ENCODE measurements at places on chromosomes 7 and 10.

DNA sequence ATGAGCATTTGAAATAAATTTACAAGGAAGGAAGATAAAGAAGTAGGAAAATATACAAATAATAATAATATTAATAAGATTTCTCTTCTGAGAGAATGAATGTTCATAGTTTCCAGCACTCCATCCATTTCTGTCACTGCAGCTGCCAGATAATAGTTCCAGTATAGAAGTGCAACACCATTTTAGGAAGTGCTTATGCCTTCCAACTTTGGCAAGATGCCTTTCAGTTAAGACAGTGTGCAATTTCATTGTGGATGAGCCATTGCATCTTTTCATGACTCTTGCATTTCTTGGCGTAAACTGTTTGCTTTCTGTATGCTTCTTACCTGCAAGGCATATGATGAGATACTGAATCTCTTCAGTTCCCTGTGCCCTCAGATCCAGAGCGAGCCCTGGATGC, 185.0 kb downstream of the PDE1C start:
- DNase-seq = no peak

DNA sequence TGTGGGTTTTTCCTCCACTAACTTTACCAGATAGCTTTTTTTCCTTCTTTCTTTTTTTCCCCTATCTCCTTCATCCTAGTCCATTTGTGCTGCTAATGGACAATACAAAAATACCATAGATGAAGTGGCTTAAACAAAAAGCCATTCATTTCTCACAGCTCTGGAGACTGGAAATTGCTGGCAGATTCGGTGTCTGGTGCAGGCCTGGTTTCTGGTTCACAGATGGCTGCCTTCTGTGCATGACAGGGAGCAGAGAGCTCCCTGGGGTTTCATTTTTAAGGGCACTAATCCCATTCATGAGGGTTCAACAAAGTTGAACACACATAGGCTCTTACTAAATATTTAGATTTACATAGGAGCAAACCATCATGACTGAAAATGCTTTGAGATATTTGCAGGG, 467.4 kb downstream of the TYW1 start:
- DNase-seq = no peak

GRCh38 chr7:38518541-38518940, 112.6 kb downstream of the AMPH start:
- DNase-seq = no peak

DNA sequence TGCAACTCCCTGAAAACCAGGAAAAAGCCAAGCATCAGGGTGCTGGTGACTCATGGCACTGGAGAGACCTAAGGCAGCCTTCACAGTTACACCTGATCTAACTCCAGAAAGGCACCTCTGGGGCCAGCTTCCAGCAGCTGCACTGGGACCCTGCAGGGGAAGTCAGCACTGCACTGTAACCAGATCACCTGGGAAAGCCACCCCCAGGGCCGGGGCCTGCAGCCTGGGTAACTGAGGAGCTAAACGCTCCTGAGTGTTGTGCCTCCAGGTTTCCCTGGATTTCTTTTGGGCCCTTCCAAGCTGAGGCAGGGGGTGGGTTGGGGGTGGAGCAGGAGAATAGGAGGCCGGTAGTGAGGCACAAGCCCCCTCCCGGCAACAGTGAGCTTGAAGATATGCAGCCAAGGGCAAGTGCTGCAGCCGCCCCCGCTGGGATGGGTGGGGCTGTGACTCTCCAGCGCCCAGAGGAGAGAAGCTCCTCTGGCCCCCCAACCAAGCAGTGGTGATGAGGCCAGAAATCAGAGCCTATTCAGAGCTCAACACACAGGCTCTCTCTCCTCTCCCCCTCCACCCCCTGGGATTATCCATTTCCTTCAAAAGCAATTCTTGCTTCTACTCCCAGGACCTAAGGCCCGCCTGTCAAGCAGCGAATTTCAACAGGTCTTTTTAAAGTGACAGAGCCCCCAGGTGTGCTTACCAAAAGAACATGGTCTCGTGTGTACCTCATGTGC, 2.6 kb downstream of the CXCL12 start:
- DNase-seq = no peak

DNA sequence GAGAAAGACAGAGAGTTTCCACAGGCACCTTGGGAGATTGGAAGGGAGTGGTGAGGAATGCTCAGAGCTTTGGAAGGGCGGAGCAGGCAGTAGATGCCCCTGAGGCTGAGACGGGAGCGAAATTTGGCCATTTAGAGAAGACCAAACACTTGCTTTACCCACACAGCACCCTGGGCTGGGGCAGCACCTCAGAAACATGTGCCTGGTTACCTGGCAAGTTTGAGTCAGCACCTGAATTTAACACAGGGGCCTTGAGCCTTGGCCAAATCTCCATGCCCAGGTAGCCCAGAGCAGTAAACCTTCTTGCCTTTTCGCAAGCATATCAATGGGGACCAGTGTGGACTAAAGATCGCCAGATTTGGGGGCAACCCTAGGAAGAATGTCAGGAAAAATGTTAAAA, 111.9 kb upstream of the NFE2L3 start:
- no peak for DNase-seq

DNA sequence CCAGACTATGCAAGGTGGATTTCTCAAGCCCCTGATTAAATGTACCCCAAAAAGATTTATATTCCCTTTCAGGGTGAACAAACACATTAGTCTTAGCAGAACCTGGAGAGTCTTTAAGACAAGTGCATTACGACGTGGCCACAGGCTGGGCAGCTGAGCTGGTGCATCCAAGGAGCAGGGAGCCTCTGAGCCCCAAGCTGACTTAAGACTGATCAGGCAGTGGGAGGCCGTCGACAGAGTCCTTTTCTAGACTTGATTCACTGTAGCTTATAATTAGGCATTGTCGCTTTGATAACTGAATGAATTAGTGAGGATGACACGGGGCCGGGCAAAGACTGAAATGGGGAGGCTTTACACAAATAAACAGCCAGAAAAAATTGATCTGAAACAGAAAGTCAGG, 353.2 kb downstream of the GPAM start:
- DNase-seq = no peak

GRCh38 chr7:5214236-5214635, 24.2 kb downstream of the WIPI2 start:
- DNase-seq = no peak

DNA sequence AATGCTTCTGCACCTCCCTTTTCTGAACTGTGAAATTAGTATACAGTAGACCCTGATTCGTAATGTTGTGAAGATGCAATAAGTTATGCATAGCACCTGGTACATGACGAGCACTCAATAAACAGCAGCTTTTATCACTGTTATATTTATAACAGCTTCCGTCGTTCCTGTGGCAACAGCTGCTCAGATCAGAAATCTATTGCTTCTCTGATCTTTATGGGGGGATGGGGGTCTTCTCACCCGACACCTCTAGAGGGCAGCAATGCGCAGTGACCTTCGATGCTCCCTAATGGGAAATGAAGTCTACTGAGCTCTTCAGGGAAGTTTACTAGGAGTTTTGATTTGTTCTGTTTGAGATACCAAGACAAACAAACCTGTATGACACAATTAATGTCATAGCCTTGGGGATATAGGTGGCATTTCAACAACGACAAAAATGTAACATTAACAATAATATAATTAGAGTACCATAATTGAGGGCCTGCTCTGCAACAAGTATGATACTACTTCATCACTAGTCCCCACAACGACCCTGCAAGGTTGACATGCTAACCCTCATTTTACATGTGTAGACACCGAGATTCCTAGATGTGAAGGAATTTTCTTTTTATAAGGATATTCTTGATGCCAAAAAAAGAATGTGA, 289.6 kb downstream of the SFMBT2 start:
- DNase-seq = peak; percentile 47

GRCh38 chr7:5638994-5639393, 142.5 kb downstream of the RNF216 start:
- no peak for DNase-seq

GRCh38 chr10:8026349-8027259, 27.9 kb upstream of the GATA3 start:
- no peak for DNase-seq

GRCh38 chr7:155705623-155706360, 61.3 kb downstream of the RBM33 start:
- DNase-seq = no peak

DNA sequence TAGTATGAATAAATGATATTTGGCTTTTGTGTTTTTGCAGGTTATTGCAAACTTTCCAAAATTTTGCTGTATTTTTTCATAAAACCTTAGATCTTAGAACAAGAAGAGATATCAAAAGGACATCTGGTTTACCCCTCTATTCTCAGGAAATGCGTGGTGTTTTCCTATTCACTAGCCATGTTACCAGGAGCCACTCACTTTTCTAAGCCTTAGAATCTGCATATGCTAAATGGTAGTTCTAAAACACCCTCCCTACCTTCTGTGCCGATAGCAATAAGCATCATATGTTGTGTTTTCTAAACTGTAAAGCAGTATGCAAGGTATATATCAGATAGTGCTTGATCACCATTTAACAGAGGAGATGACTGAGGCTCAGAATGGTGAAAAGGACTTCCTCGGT, 715.0 kb upstream of the CELF2 start:
- no peak for DNase-seq

- no peak for DNase-seq
Observed at GRCh38 chr7:120395526-120396019, 122.6 kb downstream of the KCND2 start.

DNA sequence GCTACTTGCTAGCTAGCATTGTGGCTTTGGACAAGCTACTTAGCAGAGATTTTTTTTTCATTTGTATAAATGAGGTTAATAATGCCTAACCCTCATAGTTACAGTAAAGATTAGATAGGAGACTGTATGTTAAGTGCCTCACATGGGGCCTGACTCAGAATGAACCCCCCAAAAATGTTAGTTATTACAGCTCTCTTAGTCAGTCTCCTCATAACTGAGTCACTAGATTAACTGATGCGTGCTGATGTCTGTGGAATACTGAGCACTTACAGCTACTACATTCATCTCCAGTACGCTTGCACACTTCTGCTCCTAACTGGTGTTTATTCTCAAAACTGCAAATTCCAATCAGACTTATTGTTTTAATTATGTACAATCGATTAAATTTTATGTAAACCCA, 315.3 kb downstream of the SNX13 start:
- no peak for DNase-seq

DNA sequence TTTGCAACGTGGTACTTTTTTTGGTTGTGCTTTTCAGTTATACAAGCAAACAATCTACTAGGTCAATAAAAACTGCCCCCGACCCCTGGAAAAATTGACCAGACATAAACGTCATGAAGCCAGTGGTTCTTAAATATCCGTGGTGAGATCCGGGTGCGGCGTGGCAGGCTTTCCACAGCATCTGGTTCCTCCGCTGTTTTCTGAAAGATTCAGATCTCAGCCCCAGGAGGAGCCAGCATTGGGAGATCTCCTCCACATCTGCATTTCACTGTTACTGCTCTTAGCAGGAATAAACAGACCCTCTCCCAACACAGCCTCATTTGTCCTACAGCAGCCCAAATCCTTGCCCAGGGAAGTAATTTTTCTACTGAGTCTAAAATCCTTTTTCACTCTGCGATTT, 664.3 kb upstream of the FOXK1 start:
- DNase-seq = no peak

- DNase-seq = no peak
Observed at GRCh38 chr7:38066391-38066790, 111.7 kb upstream of the STARD3NL start.

DNA sequence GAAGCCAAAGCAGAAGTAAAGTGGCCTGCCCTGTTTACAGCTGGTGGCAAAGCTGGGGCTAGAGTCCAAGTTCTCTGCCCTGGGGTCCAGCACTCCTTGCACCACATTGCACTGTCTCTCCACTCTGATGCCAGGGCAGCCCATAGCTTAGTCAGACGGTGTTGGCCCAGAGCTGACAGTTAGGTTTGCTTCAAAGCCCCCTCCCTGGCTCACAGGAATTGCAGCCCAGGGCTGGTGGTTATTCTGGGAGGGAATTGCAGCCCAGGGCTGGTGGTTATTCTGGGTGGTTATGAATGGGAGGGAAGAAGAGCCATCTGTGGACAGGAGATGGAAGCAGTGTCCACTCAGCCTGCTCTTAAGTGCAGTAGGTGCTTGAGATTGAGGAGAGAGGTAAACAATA, 88.9 kb downstream of the SCRN1 start:
- DNase-seq = no peak

GRCh38 chr7:53658951-53659350, 623.5 kb downstream of the POM121L12 start:
- no peak for DNase-seq

- no peak for DNase-seq
Observed at GRCh38 chr7:44305564-44306507, 19.6 kb downstream of the CAMK2B start.

- no peak for DNase-seq
Observed at GRCh38 chr10:117865945-117866344, 180.8 kb downstream of the RAB11FIP2 start.

- no peak for DNase-seq
Observed at GRCh38 chr10:60901561-60902235, 42.3 kb downstream of the RHOBTB1 start.

- DNase-seq = no peak
Observed at GRCh38 chr10:74165530-74165901, 14.5 kb downstream of the ADK start.

DNA sequence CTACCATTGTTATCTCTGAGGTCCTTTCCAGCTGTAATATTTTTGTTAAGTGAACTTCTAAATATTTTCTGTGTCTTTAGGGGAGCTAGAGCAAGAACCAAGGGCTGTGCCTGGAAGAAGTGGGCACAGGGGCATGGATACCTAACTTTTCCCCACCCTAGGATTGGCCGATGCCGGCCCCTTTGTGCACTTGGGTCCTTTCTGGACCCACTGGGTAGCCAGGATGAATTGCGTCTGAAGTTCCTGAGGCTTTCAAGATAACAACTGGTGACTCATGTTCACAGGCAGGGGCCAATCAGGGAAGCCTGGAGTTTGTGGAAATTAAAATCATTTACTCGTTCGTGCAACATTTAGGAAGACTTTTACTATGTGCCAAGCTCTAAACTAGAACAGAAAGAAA, 758 bp downstream of the DPCD start:
- DNase-seq = no peak

DNA sequence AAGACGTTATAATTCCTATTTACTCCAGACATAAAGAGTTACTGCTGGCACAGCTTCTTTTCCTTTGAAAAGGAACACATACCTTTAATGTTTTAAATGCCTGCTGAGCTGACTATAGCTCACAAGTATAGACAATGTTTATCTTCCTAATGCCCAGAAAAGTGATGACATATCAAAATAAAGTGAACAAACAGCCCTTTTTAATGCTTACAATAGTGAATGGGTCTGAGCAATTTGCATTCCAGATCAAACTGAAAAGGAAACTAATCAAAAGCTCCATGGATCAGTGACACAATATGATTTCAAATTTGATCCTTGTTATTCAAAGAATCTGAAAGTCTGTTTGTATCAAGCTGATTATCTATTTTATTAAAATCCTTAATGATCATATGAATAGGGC, 233.6 kb upstream of the SEMA3E start:
- no peak for DNase-seq

DNA sequence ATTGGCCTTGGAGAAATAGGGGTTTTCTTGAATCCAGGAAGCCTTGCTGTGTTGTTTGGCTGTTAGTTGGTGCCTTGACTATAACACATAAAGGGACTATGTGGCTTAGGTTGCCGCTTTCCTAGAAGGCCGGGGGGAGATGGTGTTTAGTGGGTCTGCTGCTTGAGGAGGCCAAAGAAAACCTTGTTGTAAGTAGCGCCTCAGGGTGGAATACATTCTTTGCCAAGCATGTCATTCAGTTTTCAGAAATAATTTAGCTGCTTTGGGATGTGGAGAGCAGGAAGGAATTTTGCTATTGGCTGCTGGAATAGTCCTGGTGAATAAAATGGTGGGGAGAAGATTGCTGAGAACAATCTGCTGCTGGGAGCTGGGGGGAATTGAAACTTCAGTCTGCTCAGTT, 132.9 kb upstream of the WNT16 start:
- DNase-seq = no peak
